ENCODE measurements at places on chromosomes 13 and 19. TPM values are rescaled to one million over a fixed set of nuclear protein-coding genes. Genes with fewer than 3 reads are reported as not detected.

Gene ZNF254
- 7.0 TPM for total RNA-seq

Gene ITGBL1
- 255 TPM for total RNA-seq

Gene GPATCH1
- 5.7 TPM for total RNA-seq

Gene KIR2DL1
- total RNA-seq: not detected

Gene CPB2
- not detected for total RNA-seq

Gene ZNF91
- total RNA-seq: 16.0 TPM

All from smooth muscle cell of the pulmonary artery (primary cell).